ENCODE measurements at places on chromosomes 3 and 15.

DNA sequence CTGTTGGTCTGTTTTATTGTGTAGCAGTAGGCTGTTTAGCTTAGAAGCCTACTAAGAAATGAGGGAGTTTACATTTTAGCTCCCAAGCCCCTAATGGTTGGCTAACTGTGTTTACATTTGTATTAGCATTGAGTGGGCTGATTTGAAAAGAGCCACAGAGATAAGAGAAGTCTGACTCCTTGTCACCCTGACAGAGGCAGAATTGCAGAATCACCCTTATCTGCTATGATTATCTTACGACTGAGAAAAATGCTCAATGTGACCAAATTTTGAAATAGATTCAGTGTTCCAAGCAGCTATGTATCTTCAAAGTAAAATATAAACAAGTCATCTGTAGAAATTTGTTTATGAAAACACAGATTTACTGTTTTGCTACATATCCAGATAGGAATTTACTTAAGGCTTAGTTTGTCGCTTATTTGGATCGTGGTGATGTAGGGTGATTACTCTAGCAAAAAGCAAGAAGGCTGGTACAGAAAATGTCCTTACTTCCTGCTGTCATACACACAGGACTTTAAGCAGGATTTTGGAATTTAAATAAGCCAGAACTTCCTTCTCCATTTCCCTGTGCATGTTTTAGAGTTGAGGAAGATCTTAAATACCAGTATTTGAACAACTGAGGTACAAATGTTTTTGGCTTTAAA lies 19.0 kb downstream of the SEMA6D start:
- no peak for DNase-seq

DNA sequence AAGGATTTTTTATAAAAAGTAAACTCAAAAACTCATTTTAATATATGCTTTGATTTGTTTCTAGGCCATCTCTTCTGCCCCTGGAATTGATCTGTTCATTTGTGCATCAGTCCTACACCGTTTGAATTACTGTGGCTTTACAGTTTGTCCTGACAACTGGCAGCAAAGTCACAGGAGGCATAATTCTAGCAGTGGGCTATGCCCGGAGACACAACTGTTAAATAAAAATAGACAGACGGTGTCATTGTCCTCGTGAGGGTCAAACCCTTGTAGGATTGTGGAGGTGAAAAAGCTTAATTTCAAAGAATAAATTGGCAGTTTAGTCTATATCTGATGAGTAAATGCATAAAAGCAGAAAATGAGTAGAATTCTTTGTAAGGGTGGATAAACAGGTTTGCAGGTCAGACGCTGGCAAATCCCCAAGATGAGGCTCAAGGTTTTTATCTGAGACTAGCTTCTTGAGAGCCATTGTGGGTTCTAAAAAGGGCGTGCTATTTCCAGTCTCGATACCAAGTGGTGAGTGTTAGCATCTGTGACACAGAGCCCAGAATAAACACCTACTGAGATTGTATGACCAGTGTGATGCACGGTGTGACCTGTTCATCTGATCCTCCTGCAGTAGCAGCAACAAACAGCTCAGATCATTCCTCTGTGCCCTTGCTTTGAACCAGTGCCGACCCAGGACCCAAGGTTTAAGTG lies 51.5 kb upstream of the SLCO3A1 start:
- DNase-seq: no peak

GRCh38 chr3:123658118-123658851 lies 73.4 kb upstream of the HACD2 start:
- no peak for DNase-seq

DNA sequence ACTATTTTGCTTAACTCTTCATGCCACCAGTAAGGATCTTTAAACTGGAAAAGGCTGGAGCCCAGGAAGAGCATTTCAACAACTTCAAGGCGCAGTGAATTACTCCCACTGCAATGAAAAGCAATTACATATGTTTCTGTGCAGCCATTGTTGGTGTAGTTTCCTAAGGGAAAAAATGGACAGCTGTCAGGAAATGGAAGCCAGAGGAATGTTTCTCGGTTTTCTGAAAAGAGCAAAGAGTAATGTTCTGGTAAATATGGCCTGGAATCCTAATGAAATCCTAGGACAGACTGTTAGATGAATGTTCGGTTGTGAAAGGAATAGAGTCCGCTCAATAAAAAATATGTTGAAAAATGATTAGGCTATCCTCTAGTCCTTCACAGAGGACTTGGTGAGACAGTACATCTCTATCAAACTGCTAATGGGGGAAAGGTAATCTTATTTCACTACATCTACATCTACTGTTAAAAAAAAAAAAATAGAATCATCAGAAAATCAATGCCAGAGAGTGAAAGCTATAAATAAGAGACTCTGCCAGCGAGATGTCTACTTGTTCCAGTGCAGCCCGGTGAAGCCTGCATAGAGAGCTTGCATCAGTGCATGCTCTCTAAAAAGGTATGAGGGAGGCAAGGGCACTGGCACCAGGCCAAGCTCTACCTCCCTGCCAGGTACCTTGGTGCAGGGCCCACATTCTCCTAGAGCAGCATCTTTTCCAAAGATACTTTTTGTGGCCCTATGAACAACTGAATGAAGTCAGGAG lies 68.2 kb upstream of the TJP1 start:
- DNase-seq: no peak

Data from NCI-H1417 treated with DMSO at 0.1 percent for 48 hours (cell line).